ENCODE measurements at places on chromosomes 4 and X.

- no peak for DNase-seq
Measured at GRCh38 chr4:169530048-169530447, 82.3 kb downstream of the NEK1 start.

- DNase-seq = no peak
Measured at GRCh38 chr4:159401791-159402380, 299.0 kb downstream of the RAPGEF2 start.

DNA sequence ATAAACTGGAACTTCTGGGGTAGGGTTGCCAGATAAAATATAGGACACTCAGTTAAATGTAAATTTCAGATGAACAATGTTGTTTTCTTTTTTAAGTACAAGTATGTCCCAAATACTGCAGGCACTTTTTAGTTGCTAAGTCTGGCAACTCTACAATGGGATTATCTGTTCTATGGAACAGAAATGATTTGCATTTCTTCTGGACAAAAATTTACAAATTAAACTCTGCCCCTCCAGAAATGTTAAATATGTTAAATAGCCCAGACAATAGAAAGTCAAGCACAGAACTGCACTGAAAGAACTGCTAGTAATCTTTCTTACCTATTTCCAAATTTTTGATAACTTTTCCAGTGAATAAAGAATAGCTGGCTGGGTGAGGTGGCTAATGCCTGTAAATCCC, 140.1 kb upstream of the DDX53 start:
- DNase-seq = no peak

DNA sequence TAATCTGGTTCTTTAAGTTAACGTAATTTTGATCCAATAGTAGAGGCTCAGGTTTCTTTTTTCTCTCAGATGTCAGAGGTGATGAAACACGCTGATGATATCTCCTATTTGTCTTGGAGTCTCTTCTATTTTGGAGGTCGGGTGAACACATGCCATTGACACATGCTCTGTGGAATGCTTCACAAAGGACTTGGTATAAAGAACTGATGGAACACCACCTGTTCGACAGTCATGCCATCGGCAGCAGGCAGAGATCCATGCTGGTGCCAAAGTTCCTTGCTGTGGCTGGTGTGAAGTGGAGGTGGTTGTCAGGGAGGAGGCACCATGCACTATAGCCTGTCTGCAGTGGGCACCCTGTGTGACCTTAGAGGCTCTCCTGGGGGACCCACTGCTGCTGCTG, 94.9 kb downstream of the ATP8A1 start:
- DNase-seq = no peak

- DNase-seq = no peak
Measured at GRCh38 chr4:33961761-33962160, 2282.6 kb downstream of the ARAP2 start.

DNA sequence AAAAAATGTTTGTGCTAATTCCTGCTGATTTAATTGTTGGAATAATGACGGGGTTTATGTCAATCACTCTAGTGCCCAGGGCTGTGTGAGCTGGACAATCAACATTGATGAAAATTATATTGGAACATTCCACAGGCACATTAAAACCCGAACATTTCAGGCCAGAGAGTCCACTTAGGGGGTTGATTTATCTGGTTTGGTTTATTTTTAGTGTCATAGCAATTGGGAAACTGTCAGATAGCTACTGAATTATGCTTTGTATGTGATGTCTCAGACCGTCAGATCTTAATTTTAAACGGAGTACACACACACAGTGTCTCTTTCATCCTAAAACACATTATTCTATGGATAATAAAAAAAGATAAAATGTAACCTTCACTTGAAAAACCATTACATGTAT, 51.5 kb downstream of the VEGFC start:
- no peak for DNase-seq

GRCh38 chr4:30979402-30979801, 259.2 kb downstream of the PCDH7 start:
- DNase-seq = no peak

DNA sequence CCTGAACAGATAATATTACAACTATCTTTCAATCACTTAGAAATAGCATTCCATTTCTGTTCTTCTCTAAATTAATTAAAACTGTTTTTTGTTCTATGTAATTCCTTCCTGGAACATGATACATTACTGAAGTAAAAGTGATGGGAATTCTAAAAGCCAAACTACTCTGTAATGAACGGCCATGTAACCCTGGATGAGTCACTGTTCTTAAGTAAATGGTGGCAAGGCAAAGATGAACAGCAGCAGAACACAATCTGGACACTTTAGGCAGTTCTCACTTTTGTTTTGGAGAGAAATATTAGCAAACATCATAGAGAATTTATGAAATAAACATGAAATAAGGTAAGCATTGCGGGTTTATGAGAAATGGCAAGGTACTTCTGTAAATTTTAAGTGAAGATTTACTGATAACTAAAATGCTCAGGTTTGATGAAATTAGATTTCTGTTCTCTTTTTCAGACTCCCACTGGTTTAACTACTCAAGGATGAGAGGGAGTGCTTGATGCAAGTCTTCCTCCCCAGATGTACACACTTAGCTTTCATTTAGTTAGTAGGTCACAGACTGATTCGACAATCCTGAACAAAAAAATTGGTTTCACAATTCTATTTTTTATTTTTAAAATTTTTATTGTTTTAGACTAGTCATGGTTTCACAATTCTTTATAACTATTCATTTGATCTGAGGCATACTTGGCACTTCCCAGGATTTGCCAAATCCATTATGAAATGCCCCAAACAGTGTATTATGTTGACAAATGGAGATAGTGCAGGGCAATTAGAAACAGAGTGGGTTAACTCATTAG, 964 bp upstream of the GPR82 start:
- no peak for DNase-seq

GRCh38 chr4:55181010-55182005, 55.9 kb upstream of the KDR start:
- no peak for DNase-seq

- no peak for DNase-seq
Measured at GRCh38 chr4:19030048-19030447, 1008.5 kb upstream of the LCORL start.

- no peak for DNase-seq
Measured at GRCh38 chr4:96093057-96093456, 253.2 kb downstream of the PDHA2 start.

DNA sequence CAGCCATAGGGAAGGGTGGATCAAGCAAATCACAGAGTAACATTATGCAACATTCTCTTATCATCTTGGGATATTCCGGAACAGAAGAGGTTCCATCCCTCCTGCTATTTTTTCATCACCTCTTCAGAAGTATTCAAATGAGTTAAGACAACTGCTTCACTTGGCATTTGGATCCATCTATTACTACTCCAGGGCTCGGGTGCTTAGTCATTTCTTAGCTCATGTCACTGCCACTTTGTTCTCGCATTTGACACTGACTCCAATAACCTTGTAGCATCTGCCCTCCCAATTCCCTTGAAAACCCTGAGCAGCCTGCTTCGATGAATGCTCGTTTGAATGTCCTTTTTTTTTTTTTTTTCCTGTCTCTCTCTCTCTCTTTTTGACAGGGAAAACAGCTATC, 114.9 kb downstream of the PPARGC1A start:
- no peak for DNase-seq

GRCh38 chr4:37825968-37826294, 555 bp upstream of the PGM2 start:
- DNase-seq = peak; percentile 15

GRCh38 chr4:32601848-32602247, 1881.7 kb downstream of the PCDH7 start:
- no peak for DNase-seq

- no peak for DNase-seq
Measured at GRCh38 chr4:20086067-20086798, 165.5 kb upstream of the SLIT2 start.

DNA sequence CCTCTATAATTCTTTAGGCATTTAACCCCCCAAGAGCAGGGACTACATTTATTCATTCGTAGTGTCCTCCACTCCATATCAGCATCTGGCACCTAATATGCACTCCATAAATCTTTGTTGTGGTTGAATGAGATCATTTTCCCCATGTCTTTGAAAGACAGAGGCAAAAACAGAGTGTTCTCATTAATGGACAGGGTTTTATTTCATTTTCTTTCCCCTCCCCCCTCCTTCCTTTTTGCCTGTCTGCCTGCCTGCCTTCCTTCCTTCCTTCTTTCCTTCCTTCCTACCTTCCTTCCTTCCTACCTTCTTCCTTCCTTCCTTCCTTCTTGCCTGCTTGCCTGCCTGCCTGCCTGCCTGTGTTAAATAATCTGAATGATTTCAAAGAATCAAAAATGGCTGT, 83.2 kb downstream of the SHROOM3 start:
- DNase-seq = no peak

GRCh38 chrX:124373348-124373747, 27.0 kb downstream of the SH2D1A start:
- no peak for DNase-seq

GRCh38 chrX:118751950-118752783, 24.8 kb downstream of the IL13RA1 start:
- no peak for DNase-seq

DNA sequence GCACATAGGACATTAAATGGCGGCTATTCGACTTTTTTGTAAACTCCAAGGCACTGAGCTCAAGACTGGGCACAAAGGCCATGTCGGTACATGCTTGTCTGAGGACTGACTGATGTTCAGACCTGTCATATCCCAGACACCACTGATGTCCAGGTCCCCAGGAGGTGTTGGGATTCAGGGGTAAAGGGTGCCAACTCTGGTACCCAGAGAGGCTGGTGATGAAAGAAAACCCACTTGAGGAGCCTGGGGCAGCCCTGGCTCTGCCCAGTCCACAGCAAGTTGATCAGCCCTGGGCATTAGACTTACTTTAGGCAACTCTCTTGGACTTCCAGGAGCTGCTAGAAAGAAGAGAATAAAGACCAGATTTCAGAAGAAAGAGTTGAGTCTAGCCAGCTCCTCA, 18.7 kb downstream of the SASH3 start:
- no peak for DNase-seq

DNA sequence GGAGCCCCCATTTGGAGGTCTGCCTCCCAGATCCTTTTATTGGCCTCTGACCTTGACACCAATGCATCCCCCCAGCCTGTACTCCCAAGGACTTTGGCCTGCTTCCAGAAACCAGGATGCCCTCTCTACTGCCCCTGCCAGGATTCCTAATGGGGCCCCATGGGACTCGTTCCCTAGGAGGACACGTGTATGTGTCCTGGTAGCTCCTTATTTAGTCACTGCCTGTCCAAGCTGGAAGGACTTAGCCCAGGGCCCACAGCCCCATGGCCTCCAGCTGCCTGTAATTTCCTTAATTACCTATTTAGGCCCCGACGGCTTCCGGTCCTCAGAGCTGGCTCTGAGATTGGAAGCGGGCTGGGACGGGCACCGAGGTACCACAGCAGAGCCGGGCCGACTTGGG, 9.4 kb downstream of the ATP2B3 start:
- DNase-seq = no peak

GRCh38 chrX:147875866-147876596, 35.7 kb upstream of the FMR1 start:
- no peak for DNase-seq

DNA sequence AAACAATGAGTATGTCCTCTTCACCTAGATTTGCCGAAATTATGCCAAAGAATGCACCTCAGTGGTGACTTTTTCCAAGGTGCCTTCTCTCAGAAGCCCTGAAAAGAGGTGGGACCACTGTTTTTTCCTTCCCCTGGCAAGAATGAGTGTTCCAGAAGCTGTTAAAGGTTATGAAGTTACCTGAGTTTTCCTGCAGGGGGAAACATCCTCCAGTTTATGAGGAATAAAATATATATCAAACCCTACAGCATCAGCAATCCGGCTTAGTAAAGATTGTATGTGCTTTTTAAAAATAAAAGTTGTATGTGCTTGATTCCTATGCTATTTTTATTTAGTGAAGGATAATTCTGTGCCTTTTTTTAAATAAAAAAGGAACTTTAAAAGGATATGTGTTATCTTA, 73.3 kb downstream of the RBM46 start:
- DNase-seq = no peak

DNA sequence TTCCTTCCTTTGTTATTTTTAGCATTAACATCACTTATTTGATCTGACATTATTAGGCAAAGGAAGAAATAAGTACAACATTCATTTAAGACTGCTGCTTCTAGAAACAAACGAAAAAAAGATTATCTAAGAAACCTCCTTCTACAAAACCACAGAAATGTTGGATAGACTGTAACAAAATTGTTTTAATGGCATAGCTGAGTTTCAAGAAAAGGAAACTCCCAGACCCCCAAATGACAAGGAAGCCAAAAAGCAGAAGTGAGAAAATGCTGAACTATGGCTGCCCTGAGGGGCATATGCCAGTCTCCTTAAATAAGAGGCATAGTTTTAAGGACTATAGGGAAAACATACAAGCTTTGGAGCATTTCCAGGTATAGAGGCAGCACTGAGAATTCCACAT, 1431.6 kb upstream of the TENM3 start:
- no peak for DNase-seq

GRCh38 chrX:9465380-9466123, 694 bp downstream of the TBL1X start:
- peak; percentile 41 for DNase-seq

GRCh38 chr4:158208963-158209640, 1.2 kb upstream of the TMEM144 start:
- no peak for DNase-seq

DNA sequence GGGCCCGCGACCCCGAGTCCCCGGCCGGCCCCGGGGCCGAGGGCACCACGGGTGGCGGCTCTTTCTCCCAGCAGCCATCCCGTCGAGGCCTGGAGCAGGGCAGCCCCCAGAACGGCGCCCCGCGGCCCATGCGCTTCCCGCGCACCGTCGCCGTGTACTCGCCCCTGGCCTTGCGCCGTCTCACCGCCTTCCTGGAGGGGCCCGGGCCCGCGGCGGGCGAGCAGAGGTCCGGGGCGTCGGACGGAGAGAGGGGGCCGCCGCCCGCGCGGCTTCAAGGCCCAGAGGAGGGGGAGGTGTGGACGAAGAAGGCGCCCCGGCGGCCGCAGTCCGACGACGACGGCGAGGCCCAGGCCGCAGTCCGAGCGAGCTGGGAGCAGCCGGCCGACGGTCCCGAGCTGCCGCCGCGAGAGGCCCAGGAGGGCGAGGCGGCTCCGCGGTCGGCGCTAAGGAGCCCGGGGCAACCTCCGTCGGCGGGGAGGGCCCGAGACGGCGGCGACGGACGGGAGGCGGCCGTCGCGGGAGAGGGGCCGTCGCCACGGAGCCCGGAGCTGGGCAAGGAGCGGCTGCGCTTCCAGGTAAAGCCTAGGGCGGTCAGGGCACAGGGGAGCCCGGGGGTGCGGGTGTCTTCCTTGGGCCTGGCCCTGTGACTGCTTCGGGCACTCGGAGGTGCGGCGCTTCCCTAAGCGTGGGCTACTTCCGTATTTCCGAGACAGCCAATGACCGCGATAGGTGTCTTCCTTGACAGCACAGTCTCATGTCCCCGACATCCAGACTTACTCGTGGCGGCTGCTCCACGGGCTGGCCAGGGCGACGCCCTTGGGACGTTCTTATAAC, 845 bp downstream of the ZAR1 start:
- no peak for DNase-seq

Data from stimulated activated CD4-positive, alpha-beta T cell treated with anti-CD3 and anti-CD28 coated beads, Interleukin-15, amount 100 ng/mL, for 24 hours (primary cell).